ENCODE measurements at places on chromosomes 1 and 21.

- no peak for DNase-seq
Measured at GRCh38 chr1:200486634-200487033, 76.8 kb upstream of the ZNF281 start.

DNA sequence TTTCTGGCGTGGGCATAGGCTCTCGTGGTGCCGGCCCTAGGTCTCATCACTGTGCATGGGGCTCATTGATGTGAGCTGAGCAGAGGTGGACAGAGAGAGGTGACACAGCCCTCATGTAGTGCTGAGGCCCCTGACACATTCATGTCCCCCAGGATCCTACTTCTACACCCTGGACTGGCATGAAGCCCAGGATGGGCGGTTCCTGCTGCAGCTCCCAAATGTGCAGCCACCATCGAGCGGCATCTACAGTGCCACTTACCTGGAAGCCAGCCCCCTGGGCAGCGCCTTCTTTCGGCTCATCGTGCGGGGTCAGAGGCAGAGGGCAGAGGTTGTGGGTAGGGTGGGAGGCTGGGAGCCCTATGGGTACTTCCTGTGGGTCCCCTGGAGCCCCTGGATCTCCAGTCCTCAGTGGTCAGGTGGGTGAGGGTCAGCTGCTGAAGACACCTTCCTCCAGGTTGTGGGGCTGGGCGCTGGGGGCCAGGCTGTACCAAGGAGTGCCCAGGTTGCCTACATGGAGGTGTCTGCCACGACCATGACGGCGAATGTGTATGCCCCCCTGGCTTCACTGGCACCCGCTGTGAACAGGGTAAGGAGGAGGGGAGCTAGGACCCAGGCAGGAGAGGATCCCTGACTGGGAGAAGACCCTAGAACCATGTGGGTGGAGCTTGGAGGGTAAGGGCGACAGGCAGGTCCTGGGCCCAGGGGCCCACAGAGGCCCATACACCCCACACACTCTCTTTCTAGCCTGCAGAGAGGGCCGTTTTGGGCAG lies 6.1 kb downstream of the TIE1 start:
- DNase-seq = no peak

GRCh38 chr1:232538943-232539302 lies 91.0 kb downstream of the SIPA1L2 start:
- no peak for DNase-seq

GRCh38 chr1:99919220-99919619 lies 50.6 kb upstream of the SLC35A3 start:
- peak; percentile 12 for DNase-seq

GRCh38 chr1:158814970-158815369 lies 16.2 kb upstream of the MNDA start:
- DNase-seq = no peak

GRCh38 chr1:221234791-221235190 lies 355.5 kb downstream of the HLX start:
- peak; percentile 6 for DNase-seq

GRCh38 chr1:101587741-101588140 lies 350.9 kb downstream of the S1PR1 start:
- DNase-seq = no peak

GRCh38 chr1:1342061-1342562 lies 7.1 kb downstream of the DVL1 start:
- no peak for DNase-seq

GRCh38 chr1:84619383-84620102 lies 45.3 kb upstream of the CTBS start:
- DNase-seq = peak; percentile 84

DNA sequence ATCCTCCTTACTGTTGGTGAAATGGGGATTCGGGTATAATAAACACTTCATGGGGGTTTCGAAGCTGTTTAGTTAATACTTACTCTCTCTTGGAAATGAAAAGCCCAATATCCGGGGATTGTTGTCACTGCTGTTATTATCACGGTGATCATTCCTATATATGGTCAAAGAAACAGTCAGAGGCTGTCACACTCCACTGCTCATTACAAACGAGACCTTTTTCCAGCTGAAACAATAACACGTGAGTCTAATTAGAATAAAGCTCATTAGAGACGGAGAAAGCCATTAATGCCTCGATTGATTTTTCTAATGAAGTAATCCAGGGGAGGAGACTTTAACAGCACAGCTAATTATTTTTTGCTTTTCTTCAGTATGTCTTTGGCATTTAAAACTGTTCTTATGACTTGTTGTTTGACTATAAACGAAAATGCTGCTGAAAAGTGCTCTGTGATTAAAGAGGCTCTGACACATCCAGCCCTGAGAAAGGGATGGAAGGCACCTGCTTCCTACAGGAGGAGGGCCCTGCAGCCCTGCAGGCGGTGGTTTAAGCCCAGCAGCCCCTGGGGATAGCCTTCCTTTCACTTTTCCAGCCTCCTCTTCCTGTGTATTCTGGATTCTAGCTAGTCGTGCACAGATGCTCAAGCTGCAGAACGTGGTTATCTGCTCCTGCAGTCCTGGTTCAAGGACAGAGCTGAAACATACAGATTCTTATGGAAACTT lies 143.6 kb downstream of the EDEM3 start:
- DNase-seq = no peak

- peak; percentile 80 for DNase-seq
Measured at GRCh38 chr1:179369751-179370341, 4.1 kb downstream of the AXDND1 start.

- DNase-seq = no peak
Measured at GRCh38 chr1:51172811-51173210, 63.3 kb upstream of the RNF11 start.

DNA sequence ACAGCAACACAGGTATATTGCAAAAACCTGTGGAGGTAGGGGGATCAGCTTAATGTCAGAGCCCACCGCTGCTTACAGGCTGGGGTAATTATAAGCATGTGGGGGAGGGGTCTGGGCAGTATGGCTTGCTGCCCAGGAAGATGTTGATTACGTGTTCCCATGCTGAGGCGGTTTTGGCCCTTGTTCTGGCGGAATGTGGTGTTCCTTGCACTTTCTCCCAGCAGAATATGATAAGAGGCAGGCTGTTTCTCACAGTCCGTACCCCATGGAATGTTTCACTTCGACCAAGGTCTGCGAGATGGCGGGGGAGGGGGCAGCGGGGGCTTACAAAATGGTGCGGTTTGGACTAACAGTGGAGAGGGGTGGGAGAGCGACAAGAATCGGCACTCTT lies 9.8 kb upstream of the HPCAL4 start:
- peak; percentile 54 for DNase-seq

GRCh38 chr1:82299056-82299455 lies 498.3 kb downstream of the ADGRL2 start:
- no peak for DNase-seq

DNA sequence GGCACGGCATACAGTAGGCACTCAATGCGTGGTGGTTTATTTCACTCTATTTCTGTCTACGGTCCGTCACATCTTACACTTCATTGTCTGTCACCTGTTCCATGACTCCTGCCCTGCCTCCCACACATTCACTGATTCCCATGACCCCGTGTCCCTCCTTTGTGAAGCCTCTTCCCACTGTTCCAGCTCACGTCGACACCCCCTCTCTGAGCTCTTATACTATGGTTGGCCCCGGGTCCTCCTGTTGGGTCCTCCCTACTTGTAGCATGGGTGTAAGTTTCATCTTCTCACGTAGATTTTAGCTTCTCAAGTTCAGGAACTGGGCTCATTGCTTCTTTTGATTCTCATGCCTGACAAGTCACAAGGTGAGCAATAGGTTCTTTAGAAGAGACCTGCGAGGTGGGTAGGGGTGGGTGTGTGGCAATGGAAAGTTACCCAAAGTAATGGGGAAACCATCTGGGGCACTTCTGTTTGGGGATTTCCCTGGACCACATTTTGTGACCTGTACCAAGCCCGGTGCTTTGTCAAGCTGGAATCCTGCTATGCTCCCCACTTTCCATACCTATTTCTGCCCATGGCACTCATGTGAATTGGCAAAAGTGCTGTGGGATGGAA lies 22.1 kb upstream of the IL10 start:
- no peak for DNase-seq

DNA sequence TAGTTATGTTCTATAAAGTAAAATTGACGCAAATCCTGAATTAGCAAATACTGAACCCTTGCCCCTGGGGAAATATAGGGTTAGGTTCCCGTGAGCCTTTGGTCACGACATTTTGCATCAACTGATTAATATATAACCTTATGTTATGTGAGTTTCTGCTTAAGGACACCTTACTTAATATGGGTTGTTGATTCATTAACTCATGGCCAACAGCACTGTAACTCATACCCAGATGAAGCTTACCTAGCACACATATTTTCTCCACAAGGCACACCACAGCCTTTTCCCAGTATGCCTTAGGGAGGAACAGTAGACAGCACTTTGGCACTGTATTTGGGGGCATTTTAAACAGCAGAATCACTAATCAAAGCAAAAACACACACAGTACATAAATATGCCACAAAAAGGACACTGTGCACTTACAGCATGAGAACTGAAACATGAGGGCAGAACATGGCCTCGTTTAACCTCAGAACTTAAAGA lies 15.1 kb downstream of the INAVA start:
- DNase-seq = no peak

DNA sequence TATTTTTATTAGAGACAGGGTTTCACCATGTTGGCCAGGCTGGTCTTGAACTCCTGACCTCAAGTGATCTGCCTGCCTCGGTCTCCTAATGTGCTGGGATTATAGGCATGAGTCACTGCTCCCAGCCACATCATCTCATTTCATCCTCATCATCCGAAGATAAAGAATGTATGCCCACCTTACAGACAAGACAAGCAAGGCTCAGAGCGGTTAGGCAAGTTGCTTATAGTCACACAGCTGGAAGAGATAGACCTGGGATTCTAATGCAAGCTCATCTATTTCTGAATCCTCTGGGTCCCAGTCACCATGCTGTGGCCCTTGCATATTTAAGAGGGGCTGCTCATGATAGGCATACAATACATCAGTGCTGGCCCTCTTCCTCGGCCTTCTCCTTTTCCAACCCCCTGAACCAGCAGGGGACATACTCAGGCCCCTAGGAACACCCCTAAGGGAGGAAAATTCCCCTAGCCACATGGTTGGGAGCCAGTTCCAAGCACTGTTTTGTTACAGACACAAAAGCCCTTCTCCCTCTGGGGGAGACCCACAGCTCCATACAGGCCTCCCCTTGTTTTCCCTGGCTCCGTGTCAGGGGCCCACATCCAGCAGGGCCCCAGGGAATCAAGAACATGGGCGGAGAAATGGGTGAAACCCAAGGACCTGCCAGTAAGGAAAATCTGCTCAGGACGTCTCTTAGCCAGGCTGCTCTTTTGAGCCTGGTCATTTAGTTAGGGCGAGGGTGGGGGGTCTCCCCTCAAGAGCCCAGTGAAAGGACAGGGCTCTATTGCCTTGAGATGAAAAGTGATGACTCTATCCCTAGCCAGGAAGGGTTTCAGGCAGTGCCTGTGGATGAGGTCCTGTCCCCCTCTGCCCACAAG lies 6.9 kb downstream of the CSRP1 start:
- DNase-seq = no peak

- DNase-seq = peak; percentile 76
Measured at GRCh38 chr21:29208682-29209059, 78.2 kb downstream of the MAP3K7CL start.

Measured in foreskin fibroblast (primary cell).